ENCODE measurements at places on chromosomes 7 and 10.

GRCh38 chr7:39044489-39044888, 66.8 kb downstream of the POU6F2 start:
- DNase-seq = no peak

DNA sequence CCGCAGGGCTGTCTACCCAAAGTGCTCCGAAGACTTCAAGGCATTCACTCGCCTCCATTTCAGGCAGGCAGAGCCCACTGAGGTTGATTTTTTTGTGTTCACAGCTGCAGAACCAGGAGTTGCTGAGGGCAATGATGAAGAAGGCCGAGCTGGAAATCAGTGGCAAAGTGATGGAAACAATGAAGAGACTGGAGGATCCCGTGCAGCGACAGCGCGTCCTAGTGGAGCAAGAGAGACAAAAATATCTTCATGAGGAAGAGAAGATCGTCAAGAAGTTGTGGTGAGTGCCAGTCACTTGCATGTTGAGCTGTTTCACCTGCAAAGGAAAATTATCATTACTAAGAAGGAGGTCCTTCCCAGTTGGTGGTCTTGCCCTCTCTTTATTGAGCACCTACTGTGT, 210.5 kb downstream of the ARHGAP21 start:
- no peak for DNase-seq

DNA sequence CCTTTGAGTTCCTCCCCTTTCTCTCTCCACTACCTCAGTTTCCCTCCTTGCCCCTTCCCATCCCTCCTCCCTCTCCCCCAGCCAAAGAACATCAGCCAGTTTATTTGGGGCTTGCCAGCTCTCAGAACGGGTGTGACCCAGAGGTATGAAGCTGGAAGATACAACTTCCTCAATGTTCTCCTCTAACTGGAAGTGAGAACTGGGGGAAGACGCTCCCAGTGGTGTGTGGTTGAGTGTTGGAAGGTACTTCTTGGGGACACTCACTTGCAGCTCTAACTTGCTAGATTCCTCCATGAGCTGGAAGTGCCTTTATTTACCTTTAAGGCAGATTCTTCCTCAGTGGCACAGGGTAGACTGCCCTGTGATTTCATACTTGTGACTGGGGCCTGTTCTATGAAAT, 110.5 kb upstream of the HABP2 start:
- no peak for DNase-seq

GRCh38 chr7:37786741-37787569, 61.4 kb upstream of the NME8 start:
- no peak for DNase-seq

DNA sequence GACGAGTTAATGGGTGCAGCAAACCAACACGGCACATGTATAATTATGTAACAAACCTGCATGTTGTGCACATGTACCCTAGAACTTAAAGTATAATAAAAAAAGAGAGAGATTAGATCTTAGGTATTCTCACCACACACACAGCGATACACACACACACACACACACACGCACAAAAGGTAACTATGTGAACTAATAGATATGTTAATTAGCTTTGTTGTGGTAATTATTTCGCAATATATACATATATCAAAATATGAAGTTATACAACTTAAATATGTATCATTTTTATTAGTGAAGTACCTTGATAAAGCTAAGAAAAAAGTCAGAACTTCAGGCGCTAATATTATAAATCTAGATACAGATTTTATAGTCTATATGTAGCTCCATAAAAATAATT, 849.2 kb downstream of the IPMK start:
- no peak for DNase-seq

GRCh38 chr10:77391605-77392235, 245.9 kb downstream of the KCNMA1 start:
- no peak for DNase-seq
